ENCODE measurements at places on chromosomes 13 and 19.

DNA sequence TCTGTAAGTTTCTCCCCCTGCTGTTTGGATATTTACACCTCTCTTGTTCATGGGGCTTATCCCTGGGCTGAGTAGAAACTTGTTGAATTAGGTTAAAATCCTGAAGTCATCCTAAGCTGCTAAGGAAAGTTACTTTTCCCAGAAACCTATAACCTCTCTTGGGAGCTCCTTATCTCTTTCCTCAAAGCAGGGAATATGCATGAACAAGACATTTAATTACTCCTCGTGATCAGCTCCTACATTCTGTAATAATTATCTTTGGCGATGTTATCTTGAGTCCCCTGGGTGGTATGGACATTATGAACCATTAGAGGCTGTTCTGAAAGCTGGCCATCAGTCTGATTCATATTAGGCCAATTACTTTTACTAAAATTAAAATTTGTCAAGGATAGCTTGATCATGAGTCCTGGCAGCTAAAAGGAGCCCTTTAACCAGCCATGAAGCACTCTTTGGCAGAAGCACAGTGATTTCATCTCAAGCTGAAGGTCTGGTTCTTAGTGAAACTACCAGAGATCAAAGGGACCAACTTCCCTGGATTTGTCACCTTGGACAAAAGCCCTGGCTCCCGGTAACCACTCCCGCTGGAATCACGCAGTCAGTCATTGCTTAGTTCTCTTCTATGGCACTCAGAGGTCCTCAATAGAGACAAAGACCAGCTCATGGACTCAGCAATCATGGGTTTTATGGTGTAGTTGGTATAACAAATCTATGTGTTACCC, 811.8 kb downstream of the UQCRFS1 start:
- DNase-seq, result no peak

- no peak for DNase-seq
These were observed 331.1 kb upstream of the KLF12 start for GRCh38 chr13:74465271-74465670.

DNA sequence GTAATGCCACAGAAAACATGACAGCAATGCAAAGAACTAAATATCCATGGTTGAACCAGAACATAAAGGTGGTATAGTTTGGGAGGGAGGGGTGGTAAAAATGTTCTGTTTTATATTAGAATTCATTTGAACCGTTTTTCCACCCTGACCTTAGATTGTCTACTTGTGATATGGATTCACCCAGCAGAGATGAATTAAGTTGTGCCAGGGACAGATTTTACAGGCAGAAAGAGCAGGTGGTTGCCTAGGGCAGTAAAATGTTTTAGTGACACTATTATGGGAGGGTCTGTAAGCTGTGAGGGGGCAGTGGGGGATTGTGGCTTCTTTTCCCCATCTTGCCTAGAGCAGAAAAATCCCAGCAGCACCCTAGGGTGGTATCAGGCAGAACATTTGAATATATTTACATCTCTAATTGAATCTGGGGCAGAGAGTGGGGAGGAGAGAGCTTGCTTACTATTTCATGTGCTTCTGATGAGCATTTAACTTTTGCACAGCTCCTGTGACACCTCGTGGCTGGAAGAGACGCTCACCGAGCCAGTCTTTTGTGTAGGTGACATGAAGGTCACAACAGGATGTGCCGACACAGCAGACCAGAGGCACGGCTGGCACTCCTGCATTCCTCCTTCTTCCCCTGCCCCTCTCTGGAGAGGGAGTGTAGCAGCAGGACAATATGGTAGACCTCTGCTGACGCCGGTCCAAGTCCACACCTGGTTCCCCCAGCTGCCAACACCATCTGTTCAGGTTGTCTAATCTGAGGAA, 452.3 kb downstream of the IRS2 start:
- DNase-seq, result no peak

DNA sequence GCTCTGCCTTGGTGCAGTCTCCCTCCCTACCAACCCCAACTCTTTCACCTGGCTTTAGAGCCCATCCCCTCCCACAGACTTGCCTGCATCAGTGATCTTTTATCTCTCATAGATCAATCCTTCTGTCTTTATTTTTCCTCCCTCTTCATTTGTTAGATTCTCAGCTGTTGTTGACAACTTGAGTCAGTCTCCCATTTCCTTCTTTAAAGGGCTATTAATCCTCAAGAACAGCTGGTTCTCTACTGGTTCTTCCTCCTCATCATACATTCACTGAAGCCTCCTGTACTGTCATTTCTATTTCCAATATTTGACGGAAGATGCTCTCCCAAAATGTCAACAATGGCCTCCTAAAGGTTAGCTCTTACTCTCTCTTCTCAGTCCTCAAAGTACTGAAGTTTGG, 408.2 kb downstream of the TBC1D4 start:
- DNase-seq, result no peak

- DNase-seq, result no peak
These were observed 88.2 kb upstream of the ARGLU1 start for GRCh38 chr13:106656186-106656585.

DNA sequence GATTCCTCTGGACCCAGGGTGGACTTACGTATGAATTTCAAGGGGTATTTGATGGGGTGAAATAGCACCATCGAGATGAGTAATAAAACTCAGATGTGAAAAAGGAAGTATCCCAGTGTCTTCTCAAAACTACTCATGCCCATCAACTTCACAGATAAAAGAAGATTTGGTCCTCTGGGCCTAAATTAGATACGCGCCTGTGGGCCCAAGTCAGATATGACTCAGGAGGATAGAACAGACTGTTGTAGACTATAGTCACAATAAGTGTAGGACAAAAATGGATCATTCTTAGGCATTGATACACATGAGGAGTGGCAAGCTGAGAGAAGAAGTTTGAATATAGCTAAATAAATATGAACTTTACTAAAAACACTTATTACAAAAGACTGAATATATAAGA, 2438.8 kb downstream of the PCDH9 start:
- no peak for DNase-seq

DNA sequence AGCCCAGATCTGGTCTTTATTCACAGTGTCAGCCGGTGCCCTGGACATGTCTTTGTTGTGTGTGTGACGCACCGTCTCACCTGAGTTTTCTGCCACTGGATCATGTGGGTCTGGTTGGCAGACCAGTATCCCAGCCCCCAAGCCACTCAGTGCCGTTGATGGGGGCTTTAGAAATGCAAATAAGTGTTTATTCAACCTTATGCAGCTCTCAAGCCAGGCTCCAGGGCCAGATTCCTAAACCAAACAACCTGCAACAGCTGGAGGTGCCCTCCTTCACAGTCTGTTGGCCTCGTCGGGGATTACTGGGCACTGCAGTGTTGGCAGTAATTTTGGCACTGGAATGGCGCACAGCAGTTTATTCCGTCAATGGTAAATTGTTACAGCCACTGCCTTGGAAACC, 21.6 kb downstream of the FAM124A start:
- DNase-seq, result no peak

DNA sequence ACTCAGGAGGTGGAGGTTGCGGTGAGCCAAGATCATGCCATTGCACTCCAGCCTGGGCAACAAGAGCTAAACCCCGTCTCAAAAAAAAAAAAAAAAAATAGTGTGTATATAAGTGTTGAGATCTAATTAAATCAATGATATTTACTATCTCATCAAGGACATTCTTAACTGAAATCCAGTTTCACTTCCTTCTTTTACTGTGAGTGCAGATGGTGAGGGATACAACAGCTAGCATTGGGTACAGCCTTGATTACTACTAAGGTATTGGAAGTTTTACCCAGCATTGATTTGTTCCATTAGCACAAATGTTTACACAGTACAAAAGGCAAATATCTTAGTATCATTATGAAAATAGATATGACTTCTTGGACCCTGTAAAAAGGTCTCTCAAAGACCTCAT, 546.6 kb downstream of the KCTD12 start:
- no peak for DNase-seq

DNA sequence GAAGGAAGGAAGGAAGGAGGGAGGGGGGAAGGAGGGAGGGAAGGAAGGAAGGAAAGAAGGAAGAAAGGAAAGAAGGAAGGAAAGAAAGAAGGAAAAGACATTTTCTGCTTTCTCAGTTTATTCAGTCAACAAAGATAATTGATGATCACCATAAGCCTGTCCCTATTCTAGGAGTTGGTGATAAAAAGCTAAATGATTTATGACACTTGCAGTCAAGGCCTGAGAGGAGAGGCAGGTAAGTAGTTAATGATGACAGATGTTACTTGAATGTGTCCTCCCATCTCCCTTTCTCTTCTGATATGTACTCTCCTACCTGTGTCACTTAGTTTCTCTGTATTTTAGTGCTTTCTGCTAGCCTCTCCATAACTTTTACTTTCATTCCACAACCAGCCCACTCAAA, 141.3 kb downstream of the SLITRK6 start:
- no peak for DNase-seq
